GM12878 (cell line): ENCODE measurements at places on chromosomes 7 and 10. TPM values are rescaled to one million over a fixed set of nuclear protein-coding genes. Genes with fewer than 3 reads are reported as not detected.

The SLC26A3 gene
- 0.46 and 0.53 TPM in 2 replicates for total RNA-seq

The PIP4K2A gene
- total RNA-seq = 107 and 110 TPM in 2 replicates

The SMO gene
- total RNA-seq = 9.6 and 11.2 TPM in 2 replicates

The SCRN1 gene
- 67.6 and 68.5 TPM in 2 replicates for total RNA-seq

The CARD11 gene
- total RNA-seq = 70.0 and 72.0 TPM in 2 replicates

The NPTX2 gene
- total RNA-seq = not detected in 2 replicates

The C7orf25 gene
- 3.2 and 3.6 TPM in 2 replicates for total RNA-seq

The CYP2W1 gene
- not detected in 2 replicates for total RNA-seq

The TMEM213 gene
- not detected in 2 replicates for total RNA-seq

The GIMAP5 gene
- total RNA-seq = 4.5 and 5.6 TPM in 2 replicates

The PON3 gene
- 0.64 and 0.69 TPM in 2 replicates for total RNA-seq

The PPP1R9A gene
- 0.16 TPM in 1 of 2 replicates, not detected in the other for total RNA-seq

The FOXP2 gene
- 1.8 and 2.1 TPM in 2 replicates for total RNA-seq

The GNG11 gene
- 0.74 and 0.85 TPM in 2 replicates for total RNA-seq

The CALHM1 gene
- total RNA-seq = 0.31 and 0.40 TPM in 2 replicates

The HMX2 gene
- total RNA-seq = 19.8 and 22.0 TPM in 2 replicates

The OR13A1 gene
- 0.23 and 0.29 TPM in 2 replicates for total RNA-seq

The AKR1C4 gene
- total RNA-seq = not detected in 2 replicates

The NRAP gene
- not detected in 2 replicates for total RNA-seq

The BTBD16 gene
- total RNA-seq = not detected in 2 replicates

The GTF2IRD1 gene
- total RNA-seq = 2.6 and 3.0 TPM in 2 replicates

The GPRIN2 gene
- total RNA-seq = 0.13 TPM in 1 of 2 replicates, not detected in the other

The PNLIPRP1 gene
- 0.74 and 1.5 TPM in 2 replicates for total RNA-seq

The C10orf71 gene
- total RNA-seq = not detected in 2 replicates

The AKR1C2 gene
- total RNA-seq = 0.44 TPM in 1 of 2 replicates, not detected in the other

The SLC4A2 gene
- 69.1 and 78.6 TPM in 2 replicates for total RNA-seq
